Astrocyte (in vitro differentiated cells and primary cell): ENCODE measurements at places on chromosomes 1 and 21. TPM values are rescaled to one million over a fixed set of nuclear protein-coding genes. Genes with fewer than 3 reads are reported as not detected.

LRRN2 gene
- 4.9 and 5.9 TPM in 2 replicates for total RNA-seq

CREG1 gene
- 34.6 and 36.0 TPM in 2 replicates for total RNA-seq

GRCh38 chr1:15345705-15346345, 63.9 kb upstream of the EFHD2 start:
- DNase-seq, result no peak

GRCh38 chr1:42887366-42887765, 41.0 kb downstream of the ZNF691 start:
- DNase-seq, result no peak

DNA sequence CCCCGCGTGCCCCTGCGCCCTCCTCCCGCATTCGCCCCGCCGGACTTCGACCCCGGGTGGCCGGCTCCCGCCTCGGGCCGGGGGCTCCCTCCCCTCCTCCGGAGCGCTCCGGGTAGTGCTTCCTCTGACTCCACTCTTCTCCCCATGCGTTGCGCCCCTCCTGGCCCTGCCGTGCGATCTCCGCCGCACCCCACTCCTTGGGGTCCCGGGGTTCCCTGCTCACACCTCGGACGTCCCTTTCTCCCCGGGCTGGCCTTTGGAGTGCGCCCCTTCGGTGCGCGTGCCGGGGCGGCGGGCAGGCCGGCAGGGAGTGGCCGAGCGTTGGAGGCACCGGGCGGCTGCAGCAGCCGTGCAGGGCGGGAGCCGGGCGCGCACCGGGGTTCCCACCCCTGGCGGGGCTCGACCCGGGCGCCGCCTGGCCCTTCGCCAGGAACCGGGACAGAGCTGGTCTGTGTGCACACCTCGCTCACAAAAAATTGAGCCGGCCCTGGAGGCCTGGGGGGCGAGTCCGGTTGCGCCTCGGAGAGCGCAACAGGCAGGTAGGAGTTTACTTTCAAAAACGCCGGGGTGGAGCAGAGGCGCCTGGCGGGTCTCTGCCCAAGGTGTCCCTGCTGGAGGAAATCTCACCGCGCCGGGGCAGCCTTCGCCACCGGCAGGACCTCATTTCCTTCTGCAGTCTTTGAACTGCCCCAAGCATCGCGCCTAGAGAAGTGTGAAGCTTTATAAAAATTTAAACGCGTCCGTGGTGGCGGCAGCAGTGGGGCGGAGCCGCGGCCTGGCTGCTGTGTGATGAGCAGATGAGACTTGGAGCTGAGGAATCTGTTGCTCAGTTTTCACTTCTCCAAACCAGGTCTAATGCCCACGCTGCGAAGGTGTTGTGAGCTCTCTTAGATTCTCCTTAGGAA, 650 bp downstream of the VANGL1 start:
- peak; percentile 32 for DNase-seq

- no peak for DNase-seq
Observed at GRCh38 chr1:184181044-184181443, 129.5 kb downstream of the TSEN15 start.

DNA sequence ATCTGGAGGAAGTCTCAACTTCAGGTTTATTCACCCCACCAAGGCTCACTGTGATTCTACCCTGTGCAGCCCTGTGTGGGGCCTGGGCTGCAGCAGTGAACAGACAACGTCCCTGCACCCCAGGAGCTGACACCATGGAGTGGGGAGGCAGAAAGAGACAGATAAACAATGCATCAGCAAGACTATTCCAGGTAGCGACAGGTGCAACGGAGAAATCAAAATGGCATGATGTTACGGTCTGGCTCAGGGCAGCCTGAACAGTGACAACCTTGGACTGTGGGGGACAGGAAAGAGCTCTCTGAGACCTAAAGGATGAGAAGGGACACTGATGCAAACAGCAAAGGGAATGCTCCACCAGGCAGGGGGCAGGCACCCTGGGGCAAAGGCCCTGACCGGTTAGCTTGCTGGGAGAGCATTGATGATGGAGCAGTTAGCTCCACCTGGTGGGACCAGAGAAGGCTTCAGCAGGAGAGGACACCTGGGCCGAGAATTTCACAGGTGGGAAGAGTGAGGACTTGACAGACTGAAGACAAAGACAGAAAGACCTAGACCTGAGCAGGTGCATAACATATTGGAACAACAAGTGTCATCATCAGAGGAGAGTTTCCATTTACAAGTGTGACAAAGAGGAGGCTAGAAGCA, 589.9 kb downstream of the MATN1 start:
- DNase-seq, result no peak

GRCh38 chr1:115690972-115691371, 49.2 kb downstream of the VANGL1 start:
- DNase-seq, result no peak

DNA sequence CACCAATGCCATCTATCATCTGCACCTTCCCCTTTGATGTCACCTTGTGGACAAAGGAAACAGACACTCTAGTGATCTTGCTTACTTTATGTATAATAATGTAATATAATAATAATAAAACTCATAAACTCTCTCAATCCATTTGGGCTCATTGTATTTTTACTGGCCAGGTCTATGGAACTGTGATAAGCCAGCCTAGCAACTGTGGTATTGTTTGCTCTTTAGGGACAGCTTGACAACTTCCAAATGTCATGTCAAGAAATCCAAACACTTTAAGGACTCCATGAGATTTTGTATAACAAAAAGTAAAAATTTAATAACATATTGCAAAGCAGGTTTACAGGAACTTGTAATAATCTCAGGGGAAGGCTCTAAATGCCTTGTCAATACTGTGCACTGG, 1163.4 kb upstream of the TMPRSS15 start:
- DNase-seq, result no peak

GRCh38 chr1:184158896-184159681, 107.6 kb downstream of the TSEN15 start:
- no peak for DNase-seq

DNA sequence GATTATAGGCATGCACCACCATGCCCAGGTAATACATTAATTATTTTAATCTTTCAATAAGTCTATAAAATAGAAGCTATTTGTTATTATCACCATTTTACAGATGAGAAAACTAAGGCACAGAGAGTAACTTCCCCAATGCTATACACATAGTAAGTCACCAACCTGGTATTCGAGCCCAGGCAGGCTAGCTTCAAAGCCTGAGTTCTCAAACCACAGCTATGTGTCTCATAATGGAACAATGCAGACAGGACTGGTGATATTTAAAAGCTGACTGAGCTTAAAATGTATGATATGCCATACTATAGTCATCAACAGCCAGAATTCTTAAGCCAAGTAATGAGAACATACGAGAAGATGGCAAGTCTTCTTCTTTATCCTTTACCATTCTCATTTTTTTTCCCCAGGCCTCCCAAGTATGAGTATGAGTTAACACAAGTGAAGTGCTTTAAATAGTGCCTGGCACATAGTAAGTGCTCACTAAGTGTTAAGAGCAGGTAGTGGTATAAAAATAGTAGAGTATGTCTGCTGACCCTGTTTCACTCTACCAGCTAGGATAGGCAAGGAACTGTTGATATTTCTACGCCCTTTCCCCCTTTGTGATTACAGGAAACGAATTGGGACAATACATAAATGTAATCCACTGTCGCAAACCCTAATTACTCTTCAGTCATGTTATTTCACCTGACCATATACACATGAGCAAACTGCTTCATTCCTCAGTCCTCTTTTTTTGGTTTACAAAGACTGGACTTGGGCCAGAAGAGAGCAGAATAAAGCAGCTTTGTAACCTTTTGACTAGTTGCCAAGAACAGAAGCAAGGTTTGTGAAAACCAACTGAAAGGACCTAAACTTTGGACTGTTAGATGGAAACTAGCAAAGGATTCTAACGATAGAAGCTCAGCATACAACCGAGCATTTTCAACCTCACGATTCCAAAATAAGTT, 9.5 kb downstream of the EYA3 start:
- peak; percentile 93 for DNase-seq
